ENCODE measurements at places on chromosomes 13 and 19.

DNA sequence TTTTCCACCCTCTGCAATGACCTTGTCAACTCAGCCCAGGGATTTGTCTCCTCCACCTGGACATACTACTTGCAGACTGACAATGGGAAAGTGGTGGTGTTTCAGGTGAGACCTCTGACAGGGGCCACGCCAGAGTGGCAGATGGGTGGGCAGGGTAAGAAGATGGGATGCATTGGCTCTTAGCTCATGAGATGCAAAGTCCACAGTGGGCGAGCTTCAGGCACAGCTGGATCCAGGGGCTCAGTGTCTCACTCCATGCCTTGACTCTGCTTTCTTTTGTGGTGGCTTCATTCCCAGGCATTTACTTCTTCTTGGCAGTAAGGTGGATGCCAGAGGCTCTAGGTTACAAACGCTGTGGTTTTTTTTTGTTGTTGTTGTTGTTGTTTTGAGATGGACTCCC is 3.4 kb downstream of the TMEM59L start:
- DNase-seq: no peak

- DNase-seq: no peak
Observed at GRCh38 chr13:91166714-91167511, 180.6 kb upstream of the MIR17HG start.

DNA sequence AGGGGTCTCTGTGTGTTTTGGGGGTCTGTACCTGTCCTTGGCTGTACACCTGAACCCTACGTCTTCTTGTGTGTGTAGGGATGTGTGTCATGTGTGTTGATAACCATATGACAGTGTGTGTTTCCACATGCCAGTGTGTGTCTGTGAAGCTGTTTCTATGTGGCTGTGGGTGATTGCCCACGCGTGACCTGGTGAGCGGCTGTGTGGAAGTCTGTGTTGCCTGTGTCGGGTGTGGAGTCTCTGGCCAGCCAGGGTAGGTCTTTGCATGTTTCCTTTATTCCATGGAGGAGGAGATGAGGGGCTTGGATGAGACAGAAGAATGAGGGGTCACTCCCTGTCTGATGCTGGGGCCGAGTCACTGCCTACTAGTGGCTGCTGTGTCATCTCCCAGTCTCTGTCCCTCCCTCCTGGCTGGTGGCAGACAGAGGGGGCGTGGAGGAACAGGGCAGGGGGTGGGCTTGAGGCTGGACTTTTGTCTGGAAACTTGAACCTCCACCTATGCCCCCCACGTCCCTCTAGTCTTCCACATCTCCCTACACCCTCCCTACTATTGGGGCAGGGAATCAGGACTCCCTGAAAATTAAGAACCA is 2.8 kb upstream of the FOSB start:
- no peak for DNase-seq

DNA sequence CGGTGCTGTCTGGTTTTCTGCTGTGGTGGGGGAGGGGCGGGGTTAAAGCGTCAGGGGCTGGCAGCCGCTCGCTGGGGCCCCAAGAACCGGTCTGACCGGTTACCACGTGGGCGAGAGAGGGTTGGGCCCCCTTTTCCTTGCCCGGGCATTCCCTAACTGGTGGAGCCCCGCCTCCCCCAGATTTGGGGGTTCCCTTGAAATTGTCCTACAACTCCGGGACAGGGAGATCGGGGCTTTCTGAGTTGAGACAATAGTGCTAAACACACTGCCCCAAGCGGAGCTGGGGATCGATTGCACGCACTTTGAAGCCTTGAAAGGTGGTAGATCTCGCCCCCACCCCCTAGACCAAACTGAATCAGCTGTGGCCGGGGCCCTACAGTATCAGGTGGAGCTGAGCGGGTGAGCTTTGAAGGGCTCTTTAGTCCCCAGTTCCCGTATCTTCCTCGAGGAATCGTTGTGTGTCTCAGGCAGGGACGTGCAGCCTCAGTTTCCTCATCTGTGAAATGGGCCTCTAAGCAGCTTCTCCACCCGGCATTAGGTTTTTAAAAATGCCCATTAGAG is 4.8 kb downstream of the IER2 start:
- DNase-seq: no peak

DNA sequence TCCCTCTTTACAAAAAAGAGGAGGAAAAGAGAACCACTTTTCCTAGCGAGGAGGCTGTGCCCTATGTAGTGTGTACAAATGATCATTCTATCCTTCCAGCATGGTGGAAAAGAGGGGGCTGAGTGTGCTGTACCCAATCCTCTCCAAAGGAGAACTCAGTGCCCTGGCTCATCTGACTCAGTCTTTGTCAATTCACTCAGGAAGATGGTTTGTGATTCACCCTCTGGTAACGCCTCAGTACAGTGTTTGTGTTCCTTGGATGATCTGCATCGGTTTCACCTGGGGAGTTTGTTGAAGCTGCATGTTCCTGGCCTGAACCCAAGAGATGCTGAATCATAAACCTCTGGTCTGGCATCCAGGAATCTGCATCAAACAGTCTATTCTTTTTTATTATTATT is 18.3 kb upstream of the ENOX1 start:
- DNase-seq: peak; percentile 86

DNA sequence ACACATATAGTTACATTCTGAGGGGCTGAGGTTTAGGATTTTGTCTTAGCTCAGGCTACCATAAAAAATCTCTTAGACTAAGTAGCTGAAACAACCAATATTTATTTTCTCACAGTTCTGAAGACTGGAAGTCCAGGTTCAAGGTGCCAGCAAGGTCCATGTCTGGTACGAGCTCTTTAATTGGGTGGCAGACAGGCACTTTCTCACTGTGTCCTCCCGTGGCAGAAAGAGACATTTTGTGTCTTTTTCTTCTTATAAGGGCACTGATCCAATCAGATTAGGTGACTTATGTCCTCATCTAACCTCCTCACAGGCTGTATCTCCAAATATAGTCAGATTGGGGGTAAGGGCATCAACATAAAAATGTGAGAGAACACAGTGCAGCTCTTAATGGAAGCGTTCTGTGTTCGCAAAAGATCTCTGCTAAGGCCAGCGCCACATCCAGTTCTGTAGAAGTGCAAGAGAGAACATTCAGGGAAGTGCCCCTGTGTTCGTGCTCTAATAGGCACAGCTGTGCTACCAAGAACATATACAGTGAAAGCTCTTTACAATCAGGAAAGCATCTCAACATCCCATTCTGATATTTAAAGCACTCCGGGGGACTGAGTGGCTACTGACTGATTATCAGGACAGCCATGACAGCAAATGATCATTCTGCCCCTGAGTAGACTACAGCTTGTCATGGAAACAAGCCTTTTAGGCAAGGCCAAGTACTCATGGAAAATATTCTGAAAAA is 819.2 kb downstream of the LIG4 start:
- no peak for DNase-seq
